ENCODE measurements at places on chromosomes 4 and X.

- DNase-seq = no peak
These were observed 505.7 kb downstream of the PACRGL start for GRCh38 chr4:21205821-21206531.

DNA sequence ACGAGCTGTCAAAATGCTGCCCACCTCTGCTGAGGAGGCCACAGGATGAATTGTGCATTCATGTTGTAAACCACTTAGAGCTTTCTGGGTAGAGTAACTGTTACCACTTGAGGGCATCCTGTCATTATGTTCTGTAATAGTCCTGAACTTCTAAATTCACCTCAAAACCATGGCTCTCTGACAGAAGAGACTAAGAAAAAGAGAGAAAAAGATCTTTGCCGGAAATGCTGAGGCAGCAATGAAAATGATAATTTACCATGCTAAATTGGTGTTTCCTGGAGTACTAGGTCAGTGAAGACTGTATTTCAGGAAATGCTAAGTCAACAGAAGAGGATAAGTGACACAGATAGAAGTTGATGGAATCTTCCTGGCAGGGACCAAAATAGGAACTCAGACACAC lies 942.3 kb upstream of the SLIT2 start:
- DNase-seq = no peak

GRCh38 chrX:124388562-124388961 lies 42.2 kb downstream of the SH2D1A start:
- peak; percentile 28 for DNase-seq

DNA sequence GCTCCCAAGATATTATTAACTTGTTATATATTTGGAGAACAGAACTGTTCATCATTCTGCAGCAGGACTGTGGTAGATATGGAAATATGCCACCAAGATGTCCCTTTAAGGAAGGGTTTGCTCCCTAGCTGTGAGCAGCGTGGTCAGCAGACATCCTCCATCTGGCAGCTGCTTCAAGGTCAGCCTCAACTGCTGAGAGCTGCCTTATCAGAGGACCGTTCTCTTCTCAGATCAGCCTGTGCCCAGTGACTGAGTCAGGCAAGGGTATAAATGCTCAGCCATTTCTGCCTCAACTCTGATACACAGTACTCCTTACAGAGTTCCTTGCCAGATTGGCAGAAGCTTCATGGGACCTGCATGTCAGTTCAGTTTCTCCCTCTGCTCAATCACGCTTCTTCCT lies 63.4 kb upstream of the MAGEB2 start:
- DNase-seq = peak; percentile 46

GRCh38 chrX:53669258-53669657 lies 17.3 kb downstream of the HUWE1 start:
- no peak for DNase-seq

GRCh38 chr4:146488495-146489174 lies 33.1 kb downstream of the SLC10A7 start:
- DNase-seq = no peak

DNA sequence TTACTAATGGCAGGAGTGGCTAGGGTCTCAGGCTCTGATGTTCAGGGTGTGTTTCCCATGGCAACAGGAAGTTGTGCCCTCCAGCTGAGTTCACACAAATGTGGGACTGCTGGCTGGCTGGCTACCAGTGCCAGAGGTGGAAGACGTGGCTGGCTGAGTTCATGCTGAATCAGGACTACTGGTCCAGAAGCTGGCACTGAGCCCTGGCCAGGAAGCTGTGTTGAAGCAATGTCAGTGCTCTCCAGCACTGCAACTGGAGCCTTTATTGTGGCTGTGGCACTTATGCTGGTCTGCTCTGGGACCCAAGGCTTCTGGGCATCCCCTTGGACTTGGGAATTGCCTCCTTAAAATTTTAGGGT lies 42.0 kb upstream of the ZXDA start:
- no peak for DNase-seq

GRCh38 chr4:142874684-142875083 lies 28.6 kb upstream of the INPP4B start:
- DNase-seq = no peak

DNA sequence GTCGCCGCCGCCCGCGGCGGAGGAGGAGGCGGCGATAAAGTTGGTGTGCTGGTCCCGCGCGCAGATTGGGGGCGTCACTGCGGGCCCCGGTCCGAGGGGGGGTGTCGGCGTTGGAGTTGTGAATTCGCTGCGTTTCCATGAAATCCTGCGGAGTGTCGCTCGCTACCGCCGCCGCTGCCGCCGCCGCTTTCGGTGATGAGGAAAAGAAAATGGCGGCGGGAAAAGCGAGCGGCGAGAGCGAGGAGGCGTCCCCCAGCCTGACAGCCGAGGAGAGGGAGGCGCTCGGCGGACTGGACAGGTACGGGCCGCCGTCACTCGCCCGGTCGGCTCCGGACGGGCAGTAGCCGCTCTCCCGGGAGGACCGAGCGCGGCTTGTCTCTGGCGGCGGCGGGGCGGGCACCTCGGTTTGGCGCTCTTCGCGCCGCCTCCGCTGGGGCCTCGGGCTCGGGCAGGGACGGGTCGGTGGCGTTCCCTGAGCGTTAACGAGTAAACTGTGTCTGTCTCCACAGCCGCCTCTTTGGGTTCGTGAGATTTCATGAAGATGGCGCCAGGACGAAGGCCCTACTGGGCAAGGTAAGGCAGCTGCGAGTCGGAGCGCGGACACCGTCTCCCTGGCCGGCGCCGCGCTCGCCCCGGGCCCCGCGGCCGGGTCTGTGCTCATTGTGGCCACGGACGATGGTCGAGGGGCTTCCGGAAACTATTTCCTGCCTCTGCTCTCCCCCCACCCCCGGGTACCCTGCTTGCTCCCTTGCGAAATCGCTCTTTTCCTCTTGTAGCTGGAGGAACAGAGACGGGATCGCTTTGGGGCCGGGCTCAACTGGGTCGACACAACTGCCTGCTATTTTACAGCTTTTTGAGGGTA lies 658 bp downstream of the KDM6A start:
- peak; percentile 56 for DNase-seq

DNA sequence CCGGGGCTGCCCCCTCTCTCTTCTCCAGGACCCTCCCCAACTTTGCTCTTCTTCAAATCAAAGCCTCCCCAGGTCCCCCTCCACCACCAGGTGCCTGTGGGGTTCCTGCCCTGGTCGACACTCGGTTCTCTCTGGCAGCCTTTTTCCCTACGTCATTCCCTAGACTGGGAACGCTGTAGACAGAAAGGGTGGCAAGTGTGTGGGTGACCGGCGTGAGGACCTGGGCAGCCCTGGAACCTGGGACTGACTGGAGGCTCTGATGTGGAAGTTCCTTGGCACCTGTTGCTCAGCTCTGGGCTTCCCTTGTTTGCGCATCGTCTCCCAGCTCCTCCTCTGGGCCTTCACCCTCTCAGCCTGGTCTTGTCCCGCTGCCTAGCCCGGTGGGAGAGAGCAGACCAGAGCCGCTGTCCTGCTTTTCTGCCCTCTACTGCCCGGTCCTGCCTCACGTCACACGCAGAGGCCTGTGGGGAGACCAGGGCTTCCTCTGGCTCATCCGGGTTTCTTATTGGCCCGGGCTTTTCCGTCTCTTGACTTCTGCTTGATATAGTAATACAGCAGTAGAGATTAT lies 1.3 kb downstream of the TACC3 start:
- peak; percentile 16 for DNase-seq

DNA sequence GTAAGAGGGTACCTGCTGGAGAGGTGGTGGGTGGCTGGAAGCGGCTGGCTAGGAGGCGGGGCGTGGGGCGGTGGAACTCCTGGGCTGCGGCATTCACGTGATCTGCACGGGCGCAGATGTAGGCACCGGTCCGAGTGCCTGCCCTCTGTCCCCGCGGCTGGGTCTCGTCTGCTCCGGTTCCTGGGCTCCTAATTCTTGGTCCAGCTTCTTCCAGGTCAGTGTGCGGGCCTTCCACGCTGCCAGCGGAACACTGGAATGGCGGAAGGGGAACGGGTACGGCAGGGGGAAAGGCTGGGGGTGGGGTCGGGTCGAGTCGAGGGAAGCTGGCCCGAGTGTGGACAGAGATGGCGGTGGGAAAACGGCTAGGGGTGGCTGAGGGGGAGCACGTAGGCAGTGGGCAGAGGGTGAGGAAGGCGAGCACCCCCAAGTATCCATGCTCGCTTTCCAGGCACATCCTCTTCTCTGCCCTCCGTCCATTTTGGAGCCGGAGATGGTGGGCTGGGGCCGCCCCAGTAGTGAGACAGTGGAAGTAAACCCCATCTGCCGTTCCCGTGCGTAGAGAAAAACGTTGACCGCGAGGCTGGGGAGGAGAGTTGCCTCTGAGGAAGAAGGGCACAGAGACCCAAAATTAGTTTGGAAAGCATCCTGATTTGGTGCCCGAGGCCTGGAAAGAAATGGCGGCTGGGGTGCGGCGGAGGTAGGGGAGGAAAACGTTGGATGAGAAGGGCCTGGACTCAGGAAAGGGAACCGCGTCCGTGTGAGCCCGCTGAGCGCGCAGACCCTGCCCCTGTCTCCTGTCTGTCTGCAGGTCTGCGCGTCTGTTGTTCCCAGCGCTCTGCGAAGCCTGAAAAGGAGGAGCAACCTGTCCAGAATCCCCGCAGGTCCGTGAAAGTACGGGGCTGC lies at the start of gene TCEAL4:
TCEAL4 (plus strand) TSS at position 105 of the 903 bp plus-strand sequence. CDS start 1,161 bp downstream, outside the sequence.
- peak; percentile 83 for DNase-seq

- DNase-seq = no peak
These were observed 625 bp downstream of the RTL9 start for GRCh38 chrX:110359273-110359672.

- DNase-seq = no peak
These were observed 2.1 kb upstream of the IL9R start for GRCh38 chrX:155995321-155995875.

- no peak for DNase-seq
These were observed 73.7 kb downstream of the GEMIN8 start for GRCh38 chrX:13955975-13956374.

GRCh38 chrX:68867458-68868112 lies 38.8 kb downstream of the EFNB1 start:
- peak; percentile 47 for DNase-seq

DNA sequence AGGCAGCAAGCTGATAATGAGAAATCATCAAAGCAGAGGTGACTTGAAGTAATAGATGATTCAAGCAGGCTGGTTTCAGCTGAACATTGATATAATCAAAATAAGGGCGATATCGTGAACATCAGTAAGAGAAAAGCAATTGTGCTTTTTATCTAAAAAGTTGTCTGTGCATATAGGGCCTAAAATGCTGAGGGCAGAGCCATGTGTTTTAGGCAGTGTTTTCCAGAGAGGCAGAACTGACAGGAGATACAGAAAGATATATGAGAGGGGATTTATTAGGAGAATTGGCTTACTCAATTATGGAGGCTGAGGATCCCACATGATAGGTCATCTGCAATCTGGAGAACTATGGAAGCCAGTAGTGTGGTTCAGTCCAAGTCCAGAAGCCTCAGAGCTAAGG lies 136.5 kb upstream of the NPY2R start:
- no peak for DNase-seq

DNA sequence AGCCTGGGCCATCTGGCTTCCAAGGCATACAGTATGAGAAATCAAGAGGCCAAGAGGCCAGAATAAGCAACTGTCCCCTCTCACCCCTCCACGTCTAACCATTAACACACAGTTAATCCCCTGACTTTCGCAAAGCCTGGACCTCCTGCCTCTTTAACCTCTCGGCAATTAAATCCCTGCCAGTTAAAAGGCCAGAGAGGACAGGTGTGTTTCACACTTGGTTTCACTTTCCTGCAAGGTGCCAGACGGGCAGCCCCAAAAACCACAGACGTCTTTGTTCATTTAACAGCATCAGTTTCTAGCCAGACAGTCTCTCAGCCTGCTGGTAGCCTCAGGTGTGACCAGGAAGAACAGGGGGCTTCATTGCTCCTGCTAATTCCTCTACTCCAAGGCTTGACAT lies 91.1 kb upstream of the KIT start:
- DNase-seq = no peak

DNA sequence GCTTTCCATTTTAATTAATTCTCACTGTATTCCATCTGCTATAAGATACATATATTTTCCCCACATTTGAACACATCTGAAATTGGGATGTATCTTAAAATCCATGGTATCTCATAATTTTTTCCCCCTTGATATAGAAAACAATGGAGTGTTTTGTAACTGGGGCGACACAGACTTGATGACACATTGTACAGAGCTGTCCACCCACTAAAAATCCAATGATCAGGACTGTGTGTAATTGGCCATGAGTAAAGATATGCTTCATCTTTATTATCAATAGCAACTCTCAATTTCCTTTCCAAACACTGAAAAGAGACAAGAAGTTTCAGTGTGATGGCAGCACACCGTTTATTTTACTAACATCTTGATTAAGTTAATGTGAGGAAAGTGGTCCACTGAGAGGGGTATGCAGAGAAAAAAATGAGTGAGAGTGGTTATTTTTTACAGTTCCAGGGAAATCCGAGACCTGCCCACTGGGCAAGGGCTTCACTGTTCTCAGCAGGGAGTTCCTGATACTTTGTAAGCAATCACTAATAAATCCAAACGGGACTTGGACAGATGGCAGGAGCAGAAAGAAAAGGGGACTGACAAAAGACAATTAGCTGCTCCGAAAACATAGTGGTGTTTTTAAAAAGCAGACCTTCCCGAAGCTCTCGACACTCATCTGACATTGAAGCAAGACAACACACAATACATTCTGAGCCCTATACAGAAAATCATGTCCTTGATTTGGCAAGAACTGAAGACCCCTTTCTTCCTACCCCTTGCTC lies 149.4 kb downstream of the TSPAN5 start:
- DNase-seq = no peak

GRCh38 chrX:150933945-150934350 lies 35.5 kb upstream of the CD99L2 start:
- DNase-seq = no peak

- peak; percentile 82 for DNase-seq
These were observed 4.5 kb upstream of the CXCR3 start for GRCh38 chrX:71622576-71623450.

- no peak for DNase-seq
These were observed 373.3 kb upstream of the DIAPH2 start for GRCh38 chrX:96311366-96311765.

DNA sequence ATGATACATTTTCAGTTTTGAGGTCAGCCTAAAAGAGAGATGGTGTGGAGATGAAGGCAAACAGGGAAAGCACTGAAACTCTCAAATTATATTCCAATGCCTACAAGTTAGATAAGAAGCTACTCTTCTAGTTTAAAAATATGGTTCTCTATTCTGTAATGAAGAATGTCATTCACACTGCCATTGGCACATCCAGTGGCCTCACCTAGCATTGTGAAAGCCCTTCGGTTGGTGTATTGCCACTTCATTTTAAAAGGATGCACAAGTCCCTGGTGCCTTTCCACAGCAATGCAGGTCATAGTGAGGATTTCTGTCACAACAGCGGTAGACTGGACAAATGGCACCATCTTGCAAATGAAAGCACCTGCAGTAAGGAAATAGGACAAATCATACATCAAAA lies 40.6 kb downstream of the QRFPR start:
- no peak for DNase-seq
